Left renal pelvis (tissue), 4 donors: ENCODE measurements at places on chromosomes 11 and 22. TPM values are rescaled to one million over a fixed set of nuclear protein-coding genes. Genes with fewer than 3 reads are reported as not detected.
A peak's percentile ranks its signal among the peaks of the same experiment; 100 is the strongest.

Gene OR52N4
- not detected for polyA plus RNA-seq

Gene UBASH3B
- 9.1 TPM for polyA plus RNA-seq

DNA sequence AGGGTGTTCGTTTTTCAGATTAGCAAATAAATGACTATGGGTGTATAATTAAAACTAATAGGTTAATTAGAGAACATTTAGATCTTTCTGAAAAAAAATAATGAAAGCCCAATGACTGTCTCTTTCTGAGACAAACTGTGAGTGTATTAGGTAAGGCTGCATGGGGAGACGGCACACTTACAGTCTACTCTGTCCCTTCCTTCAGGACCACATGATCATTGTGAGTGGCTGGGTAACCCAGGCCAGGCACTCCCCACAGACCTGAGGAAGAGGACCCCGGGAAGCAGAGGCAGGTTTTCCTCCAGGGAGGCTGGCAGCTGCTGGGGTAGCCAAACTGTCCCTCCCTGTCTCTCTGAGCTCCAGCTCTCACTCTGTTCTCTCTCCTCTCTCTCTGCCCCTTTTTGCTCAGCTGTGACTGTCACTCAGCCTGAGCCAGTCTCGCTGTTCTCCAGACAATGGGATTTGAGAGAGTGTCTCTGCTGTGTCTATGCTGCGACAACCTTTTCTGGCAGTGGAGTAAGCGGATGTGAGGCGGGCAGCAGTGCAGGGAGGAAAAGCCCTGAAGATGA is 83.1 kb upstream of the NCAM1 start:
- DNase-seq, result no peak

Gene TMEM45B
- polyA plus RNA-seq, result 0.57 TPM

- DNase-seq, result no peak
These were observed 81.7 kb downstream of the BARX2 start for GRCh38 chr11:129457321-129457720.

DNA sequence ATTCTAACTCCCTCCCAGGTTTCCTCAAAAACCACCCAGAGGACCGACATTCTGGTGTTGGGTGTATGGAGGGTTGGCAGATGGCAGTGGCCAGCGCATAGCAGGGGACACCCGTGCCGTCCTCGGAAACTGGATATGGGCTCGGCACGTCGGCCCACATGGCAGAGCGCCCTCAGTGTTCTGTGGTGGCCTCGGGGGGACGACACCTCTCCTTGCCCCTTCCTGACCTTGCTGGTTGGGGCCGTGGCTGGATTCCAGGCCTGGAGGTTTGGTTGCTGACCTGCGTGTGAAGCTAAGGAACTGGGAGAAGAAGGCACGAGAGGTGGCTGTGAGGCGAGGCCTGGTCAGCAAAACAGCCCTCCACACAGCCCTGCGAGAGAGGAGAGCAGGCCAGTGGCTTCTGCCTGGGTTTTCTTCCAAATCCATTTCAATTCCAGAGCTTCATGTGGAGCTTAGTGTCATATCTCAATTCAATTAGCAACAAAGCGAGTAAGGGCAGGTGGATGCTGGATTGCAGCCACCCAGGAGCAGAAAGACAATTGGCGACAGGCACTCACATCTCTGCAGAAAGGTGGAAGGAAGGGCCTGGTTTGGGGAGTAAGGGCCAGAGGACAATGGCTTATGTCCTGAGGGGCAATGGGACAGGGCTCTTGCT is 478.4 kb downstream of the BRD1 start:
- no peak for DNase-seq

Gene FGF19
- polyA plus RNA-seq, result 0.85 TPM

Gene FOLR1
- polyA plus RNA-seq, result 11.1 TPM

DNA sequence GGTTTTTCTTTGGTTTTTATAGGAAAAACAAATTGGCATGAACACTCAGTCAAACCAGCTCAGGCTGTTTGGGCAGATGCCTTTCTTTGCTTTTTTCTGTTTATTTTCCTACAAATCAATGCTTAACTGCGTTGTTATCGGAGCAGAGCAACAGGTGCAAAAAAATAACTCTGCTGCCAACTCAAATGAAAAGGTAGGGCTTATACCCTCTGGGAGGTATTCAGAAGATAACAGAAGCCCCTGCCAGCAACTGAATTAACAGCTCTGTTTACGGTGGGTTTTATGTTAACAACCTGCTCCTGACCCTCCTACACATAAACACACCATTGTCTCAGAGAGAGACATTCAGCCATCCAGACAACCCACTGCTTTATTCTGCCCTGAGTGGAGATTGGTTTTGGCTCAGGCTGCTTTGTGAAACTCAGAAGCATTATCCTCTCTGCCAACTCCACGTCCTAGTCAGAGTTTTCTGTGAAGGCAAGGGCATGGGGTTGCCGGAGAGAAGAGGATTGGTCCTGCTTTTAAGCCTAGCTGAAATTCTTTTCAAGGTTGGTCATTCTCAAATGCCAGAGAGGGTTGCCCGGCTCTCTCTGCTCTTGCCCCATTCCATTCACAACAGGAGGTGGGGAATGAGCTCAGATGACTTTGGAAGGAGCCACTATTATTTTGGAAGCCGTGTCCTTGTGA is 11.4 kb downstream of the EHF start:
- no peak for DNase-seq

GRCh38 chr22:46390105-46390651 is 54.7 kb downstream of the TRMU start:
- DNase-seq, result no peak

DNA sequence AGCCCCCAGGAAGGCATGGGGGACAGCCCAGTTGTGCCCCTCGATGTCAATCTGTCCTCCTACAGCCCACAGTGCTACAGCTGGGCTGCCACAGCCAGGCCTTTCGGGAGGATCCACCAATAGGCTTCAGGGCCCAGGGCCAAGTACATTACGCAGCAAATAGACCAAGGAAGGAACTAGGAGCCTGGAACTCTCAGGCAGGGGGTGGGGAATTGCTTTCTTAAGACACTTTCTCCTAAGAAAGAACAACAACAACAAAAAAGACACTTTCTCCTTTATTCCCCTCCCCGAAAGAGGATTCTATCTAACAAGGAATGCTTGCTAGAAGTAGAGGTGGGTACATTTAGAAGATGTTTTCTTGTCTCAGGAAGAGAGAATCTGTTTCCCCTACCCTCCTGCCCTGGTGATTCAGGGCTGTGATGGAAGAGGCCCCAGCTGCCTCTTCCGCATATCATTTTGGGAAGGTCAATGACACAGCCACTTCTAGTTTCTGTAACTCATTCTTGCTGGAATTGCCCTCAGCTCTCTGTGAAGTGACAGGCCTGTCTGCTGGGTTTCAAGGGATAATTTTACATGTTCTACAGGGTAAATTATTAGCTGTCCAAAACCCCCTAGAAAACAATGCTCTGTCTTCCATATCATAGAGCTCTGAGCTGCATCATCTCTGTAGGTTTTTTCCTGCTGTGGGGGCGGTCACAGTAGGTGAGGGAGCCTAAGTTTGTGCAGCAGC is 6.0 kb upstream of the MALAT1 start:
- DNase-seq, result no peak

DNA sequence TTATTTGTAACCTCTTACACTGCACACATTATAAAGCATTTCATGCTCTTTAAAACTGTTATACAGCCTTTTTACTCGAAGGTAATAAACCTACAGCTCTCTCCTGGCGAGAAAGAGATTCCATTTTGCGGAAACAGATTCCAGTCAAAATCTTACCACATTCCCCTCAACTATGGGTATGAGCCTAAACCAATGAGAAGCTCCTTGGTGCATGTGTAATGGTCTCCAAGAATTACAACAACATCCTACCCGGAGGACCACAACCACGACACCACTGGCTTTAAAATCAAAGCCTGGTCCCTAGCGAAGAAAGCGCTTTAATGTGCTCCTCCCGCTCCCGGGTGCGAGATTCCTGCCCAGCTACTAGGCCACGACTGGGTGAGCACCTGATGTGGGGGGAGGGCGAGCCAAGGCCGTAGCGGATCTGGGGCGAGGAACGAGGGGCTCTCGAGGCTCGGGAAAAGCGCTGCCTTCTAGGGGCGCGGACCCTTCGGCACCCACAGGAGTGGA is 821 bp downstream of the CELF1 start:
- no peak for DNase-seq

Gene TBC1D22A
- polyA plus RNA-seq, result 14.3 TPM

GRCh38 chr22:41681616-41682015 is 7.1 kb downstream of the SNU13 start:
- DNase-seq, result no peak

DNA sequence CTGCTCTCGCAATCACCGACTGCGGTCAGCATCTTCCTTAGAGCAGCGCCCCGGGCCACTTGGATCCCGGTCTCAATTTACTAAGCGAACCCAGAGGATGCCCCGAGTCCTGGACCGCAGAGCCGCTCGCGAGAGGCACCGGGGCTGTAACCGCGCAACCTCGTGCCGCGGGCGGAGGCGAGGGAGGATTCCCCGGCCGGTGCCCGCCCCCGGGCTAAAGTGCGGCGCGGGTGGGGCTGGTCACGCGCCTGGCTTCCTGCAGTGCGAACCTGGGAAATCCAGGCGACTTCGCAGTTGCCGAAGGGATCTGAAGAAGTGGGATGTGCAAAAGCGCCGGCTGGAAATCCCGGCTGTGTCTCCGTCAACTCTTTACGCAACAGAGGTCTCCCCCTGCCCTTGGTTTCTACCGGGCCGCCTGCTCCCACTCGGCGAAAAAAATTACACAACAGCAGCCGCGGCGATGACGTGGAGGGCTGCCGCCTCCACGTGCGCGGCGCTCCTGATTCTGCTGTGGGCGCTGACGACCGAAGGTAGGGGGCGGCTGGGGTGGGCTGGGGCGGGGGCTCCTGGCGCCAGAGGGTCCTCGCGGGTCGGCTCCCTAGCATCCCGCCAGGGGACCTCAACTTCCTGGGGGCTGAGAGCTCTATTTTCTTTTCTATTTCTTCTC is at the start of gene NCR3LG1:
Gene NCR3LG1 (plus strand): TSS at position 291 of the 667 bp plus-strand sequence. CDS start 170 bp downstream, at position 461.
- peak; percentile 23 for DNase-seq

Gene MS4A12
- not detected for polyA plus RNA-seq

- no peak for DNase-seq
These were observed 18.2 kb upstream of the CLPB start for GRCh38 chr11:72452495-72452894.

- DNase-seq, result peak; percentile 39
These were observed 218.8 kb downstream of the HIPK3 start for GRCh38 chr11:33475993-33476392.

- DNase-seq, result no peak
These were observed 942.8 kb upstream of the TENM4 start for GRCh38 chr11:80383655-80384054.

DNA sequence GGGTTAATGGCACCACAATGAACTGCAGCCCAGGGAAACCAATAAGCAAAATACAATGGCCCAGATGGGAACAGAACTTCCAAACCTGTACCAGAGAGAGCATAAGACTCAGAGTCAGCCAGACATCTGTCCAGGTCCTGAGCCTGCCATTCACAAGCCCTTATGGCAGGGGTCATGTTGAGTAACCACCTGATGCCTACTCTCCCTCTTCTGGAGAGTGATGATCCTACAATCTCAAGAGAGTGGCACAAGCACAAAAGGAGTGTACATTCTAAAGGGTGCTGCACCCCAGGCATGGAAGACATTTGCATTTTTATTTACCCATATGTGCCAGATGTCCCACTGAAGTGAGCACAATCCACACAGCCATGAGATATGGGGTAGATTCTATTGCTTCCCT is 10.6 kb downstream of the TENM4 start:
- no peak for DNase-seq

GRCh38 chr22:24142831-24143230 is 38.5 kb upstream of the SUSD2 start:
- no peak for DNase-seq

DNA sequence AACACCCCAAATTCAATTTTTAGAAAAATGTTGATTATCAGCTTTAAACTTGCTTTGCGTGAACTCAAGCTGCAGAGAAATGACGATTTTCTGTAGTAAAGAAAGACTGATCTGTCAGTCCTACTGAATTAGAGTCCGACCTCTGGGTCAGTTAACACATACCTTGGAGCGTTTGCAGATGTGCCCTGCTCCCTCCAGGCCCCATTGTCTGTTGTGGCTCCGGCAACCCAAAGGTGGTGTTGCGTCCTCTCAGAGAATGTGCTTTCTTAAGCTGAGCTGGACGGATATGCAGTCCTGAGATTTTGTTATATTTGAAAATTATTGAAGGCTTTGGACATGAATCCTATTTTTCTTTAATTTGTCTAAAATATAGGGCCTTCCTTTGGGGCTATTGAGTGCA is 31.5 kb upstream of the MYO18B start:
- no peak for DNase-seq

DNA sequence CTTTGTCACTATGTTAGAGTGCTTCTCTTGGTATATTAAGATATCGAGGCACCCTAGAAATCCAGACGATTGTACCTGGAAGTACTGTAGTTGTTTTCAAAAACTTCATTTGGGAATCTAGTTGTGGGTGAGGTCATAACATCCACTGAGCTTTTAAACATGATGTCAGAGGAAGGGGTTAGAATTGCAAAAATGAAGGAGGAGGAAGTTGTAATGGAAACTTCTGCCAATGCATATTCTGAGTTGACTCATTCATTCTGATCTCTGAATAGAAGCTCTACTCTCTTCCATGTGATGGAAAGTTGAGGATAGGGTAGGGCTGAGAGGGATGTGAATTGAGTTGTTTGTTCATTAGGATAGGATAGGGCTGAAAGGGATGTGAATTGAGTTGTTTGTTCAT is 7.7 kb downstream of the CD44 start:
- no peak for DNase-seq

Gene TSGA10IP
- polyA plus RNA-seq, result not detected

DNA sequence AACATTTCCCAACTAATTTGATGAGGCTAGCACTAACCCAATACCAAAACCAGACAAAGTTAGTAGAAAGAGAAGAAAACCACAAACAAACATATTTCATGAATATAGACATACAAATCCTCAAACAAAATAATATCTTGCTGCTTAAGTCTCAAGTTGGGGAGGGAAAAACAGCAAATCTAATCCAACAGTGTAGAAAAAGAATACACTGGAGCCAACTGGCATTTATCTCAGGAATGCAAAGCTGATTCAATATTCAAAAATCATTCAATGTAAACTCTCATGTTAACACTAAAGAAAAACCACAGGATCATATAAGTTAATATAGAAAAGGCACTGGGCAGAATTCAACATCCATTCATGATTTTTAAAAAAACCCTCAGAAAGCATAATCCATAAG is 18.2 kb downstream of the GNB1L start:
- DNase-seq, result no peak

- DNase-seq, result no peak
These were observed 65.6 kb upstream of the CRYBB3 start for GRCh38 chr22:25134028-25134427.

Gene RIBC2
- polyA plus RNA-seq, result 7.5 TPM

DNA sequence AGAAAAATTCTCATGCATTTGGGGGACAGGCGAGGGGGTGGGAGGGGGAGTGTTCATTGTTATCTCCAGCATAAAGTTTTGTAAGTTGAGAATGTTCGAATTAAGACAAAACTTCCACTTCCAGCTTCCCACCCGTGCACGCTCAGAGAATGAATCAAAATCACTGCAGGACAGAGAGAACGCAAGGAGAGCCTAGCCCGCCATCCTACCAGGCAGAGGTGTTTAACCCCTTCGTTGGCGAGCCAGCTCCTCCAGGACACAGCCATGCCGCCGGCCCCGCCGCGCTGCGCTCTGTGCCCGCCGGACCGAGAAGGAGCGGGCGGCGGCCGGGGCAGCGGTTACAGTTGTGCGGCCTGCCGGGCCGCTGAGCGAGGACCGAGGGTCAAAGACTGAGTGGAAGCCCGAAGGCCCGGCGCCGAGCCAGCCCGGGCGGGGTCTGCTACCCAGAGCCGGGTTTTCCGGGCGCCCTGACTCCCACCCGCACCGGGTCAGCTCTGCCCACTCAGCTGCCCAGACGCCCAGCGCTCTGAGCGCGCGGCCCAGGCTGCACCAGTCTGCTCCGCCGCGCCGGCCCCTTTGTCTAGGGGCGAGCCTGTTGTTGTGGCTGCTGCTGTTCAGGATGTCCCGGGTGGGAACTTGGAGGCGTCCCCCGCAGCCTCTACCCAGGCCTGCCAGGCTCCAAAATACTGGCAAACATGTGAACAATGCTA is at the start of gene NOX4:
Gene NOX4 (minus strand): TSS at position 395 of the 710 bp plus-strand sequence. CDS start 129 bp downstream, at position 266.
- peak; percentile 64 for DNase-seq

Gene OR5AS1
- polyA plus RNA-seq, result 0.01 TPM
